ENCODE measurements at places on chromosomes 3 and 15.

DNA sequence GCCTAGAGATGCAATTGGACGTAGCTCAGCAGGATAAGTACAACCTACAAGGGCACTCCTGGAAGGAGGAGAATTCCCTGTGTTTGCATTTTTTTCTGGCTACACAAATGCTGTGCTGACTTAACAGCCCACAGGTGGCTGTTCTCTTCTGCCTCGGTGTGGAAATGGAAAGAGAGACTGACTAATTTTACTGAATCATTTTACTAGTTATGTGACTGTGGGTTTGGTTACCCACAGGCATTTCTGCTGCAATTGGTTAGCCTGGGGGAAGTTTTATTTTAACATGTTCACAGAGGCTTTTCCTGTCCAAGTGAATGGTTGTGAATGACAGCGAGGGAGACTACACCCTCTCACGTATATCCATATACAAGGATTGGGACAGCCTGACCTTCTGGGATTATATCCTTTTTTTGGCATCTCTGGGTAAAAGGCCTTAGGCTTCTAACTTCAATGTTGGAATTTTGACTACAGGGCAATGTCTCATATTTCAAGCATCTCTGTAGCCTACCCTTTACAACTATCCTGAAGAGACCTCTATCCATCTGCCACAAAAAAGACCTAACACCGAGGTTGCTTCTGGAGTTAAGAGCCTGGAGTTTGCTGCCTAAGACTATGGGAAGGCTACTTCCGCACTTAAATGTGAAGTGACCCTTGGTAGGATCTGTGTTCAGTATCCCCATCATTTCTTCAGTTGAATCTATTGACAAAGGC, 67.2 kb upstream of the TP63 start:
- ATAC-seq, result no peak

GRCh38 chr3:69091389-69092029, 6.8 kb downstream of the ARL6IP5 start:
- no peak for ATAC-seq

DNA sequence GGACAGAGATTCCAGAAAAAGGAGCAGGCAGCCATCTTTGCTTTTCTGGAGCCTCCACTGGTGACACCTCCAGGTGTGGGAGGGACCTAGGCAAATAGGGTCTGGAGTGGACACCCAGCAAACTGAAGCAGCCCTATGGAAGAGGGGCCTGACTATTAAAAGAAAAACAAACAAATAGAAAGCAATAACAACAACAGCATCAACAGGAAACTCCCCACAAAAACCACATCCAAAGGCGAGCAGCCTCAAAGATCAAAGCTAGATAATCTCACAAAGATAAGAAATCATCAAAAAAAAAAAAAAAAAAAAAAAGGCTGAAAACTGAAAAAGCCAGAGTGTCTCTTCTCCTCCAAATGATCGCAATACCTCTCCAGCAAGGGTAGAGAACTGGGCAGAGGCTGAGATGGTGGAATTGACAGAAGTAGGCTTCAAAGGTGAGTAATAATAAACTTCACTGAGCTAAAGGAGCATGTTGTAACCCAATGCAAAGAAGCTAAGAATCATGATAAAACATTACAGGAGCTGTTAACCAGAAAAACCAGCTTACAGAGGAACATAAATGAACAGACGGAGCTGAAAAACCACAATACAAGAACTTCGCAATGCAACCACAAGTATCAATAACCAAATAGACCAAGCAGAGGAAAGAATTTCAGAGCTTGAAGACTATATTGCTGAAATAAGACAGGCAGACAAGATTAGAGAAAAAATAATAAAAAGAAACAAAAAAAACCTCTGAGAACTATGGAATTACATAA, 225.4 kb downstream of the CTNNB1 start:
- ATAC-seq, result no peak

DNA sequence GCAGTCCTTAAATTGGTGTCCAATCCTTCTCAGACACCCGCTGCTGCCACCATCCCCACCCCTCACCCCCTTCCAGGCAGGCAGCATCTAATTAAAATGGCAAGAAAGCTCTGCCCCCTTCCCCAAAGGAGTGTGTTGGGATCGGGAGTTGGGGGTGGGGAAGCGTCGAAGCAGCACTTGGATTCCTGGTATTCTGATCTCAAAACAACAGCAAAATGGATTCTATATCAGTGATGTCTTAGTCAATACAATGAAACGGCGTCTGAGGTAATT, 1.4 kb downstream of the TNIK start:
- no peak for ATAC-seq

GRCh38 chr15:70869346-70869745, 15.4 kb upstream of the LARP6 start:
- ATAC-seq, result no peak

- ATAC-seq, result no peak
Measured at GRCh38 chr3:187856555-187856954, 111.3 kb upstream of the BCL6 start.

- ATAC-seq, result peak; percentile 53
Measured at GRCh38 chr3:189186101-189186500, 14.3 kb downstream of the TPRG1 start.

DNA sequence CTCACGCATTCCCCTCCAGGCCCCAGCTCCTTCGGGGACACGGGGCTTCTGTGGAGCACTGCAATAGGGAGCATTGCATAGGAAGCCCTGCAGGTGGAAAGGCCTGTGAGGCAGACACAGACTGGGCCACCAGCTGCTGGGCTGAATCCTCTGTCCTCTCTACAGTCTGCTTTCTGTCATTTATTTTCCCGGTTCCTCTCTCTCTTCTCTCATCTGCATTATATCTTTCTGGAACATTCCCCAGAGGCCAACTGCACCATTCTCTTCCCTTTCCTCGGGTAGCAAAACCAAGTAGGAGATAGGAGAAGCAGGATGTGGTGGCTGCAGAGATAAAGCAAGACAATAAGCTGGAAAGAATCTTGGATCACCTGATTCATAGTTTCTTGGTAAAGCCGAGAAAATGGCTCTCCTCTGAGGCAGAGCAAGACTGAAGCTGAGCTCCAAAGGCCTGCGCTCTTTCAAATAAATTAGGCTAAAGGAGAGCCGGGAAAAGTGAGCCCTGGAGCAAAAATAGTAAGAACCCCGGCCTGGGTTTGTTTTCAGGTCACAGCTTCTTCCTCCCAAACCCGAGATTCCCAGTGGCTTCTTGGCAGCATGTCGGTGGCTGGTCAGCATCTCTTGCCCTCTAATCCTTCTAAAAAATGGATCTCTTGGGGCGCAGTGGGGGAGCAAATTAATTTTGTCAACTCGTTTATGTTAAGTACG, 5.3 kb downstream of the TM4SF4 start:
- no peak for ATAC-seq

- ATAC-seq, result no peak
Measured at GRCh38 chr3:60912142-60912541, 339.1 kb downstream of the FHIT start.

- no peak for ATAC-seq
Measured at GRCh38 chr3:106485802-106486201, 617.0 kb upstream of the CBLB start.

DNA sequence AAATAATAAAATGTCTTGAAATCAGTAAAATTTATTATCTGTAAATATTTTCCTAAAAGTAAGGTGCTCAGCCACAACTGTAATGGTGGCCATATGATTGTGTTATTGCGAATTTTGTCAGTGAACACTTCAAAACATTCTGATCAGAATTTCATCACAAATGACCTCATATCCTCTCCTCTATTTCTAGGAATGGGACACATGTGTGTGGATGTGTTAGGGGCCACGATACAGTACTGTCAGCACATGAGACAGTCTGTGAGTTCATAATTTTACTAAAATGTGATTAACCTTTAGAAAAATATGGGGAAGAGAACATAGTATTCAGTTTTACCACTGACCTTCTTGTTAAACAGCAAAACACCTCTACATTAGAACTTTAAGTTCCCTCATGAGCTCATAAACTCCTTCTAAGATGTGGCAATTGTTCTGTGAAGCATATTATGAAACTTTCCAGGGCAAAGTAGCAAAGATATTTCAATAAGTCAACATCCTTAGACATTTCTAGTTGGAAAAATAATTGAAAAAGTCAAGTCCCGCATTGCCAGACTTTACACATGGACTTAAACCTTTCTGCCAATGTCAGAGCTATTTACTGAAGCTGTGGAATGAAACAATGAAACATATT, 158.2 kb upstream of the ABI3BP start:
- ATAC-seq, result peak; percentile 61

GRCh38 chr3:78737988-78738387, 1029.8 kb downstream of the ROBO1 start:
- ATAC-seq, result no peak

GRCh38 chr15:38153781-38154180, 98.9 kb upstream of the SPRED1 start:
- ATAC-seq, result no peak

- ATAC-seq, result no peak
Measured at GRCh38 chr3:3084890-3085289, 25.3 kb downstream of the IL5RA start.

GRCh38 chr15:95304151-95304946, 1026.2 kb upstream of the NR2F2 start:
- peak; percentile 80 for ATAC-seq

- no peak for ATAC-seq
Measured at GRCh38 chr3:67605377-67605776, 49.0 kb downstream of the SUCLG2 start.

DNA sequence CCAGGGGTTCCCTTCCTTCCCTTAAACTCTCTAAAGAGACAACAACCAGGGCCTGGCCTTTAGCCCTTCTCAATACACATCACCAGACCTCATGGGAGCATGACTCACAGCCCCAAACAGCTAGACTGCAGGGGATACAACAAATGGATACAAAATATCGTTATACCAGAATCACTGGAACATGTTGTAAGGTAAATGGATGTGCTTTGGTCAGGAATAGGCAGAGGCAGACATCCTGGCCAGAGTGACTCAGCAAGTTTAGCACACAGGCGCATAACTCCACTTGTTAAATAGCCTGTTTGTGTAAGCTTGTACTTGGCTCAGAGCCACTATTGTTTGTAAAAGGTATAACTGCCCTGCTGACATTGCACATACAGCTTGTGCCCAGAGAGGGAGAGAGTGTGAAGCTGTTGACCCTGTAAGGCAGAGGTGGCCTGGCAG, 18.3 kb downstream of the TMED3 start:
- ATAC-seq, result no peak

GRCh38 chr3:177776661-177777101, 579.4 kb upstream of the TBL1XR1 start:
- ATAC-seq, result no peak

DNA sequence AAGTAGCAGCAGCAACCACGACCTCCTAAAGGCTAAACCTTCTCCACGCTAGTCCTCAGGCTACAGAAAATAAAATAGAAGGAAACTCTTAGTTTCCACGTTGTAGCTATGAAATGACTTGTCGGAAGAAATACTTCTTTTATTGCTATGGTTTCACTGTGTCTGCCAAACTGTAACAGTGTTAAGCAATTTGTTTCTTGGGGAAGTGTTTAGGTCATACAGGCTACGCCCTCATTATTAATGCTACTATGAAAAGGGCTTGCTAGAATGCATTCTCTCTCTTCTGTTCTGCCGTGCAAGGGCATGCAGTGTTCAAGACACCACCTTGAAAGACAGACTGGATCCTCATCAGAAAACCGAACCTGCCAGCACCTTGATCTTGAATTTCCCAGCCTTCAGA, 462.7 kb downstream of the PLOD2 start:
- no peak for ATAC-seq

- no peak for ATAC-seq
Measured at GRCh38 chr3:14378415-14378814, 24.0 kb upstream of the SLC6A6 start.

- ATAC-seq, result no peak
Measured at GRCh38 chr15:55279746-55280351, 9.8 kb downstream of the RAB27A start.

DNA sequence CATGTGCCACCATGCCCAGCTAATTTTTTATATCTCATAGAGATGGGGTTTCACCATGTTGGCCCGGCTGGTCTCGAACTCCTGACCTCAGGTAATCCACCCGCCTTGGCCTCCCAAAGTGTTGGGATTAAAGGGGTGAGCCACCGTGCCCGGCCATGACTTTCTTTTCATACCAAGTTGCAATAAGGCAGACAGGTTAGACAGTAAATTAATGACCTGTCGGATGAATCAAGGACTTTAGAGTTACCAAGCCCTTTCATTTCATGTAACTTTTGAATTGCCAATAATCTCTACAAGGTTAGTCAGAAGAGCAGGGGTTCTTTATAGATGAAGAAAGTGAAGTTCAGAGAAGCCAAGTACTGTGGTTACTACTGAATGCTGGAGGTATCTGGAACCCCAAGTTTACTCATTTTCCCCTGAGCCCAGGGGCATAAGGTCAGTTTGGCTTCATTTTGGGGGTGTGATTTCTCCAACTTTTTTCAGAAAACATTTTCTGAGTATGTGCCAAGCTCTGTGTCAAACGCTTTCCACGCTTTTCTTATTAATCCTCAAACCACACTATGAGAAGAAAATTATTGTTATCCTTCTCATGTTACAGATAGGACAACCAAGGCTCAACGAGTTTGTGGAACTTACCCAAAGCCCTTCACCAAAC, 11.9 kb downstream of the PRICKLE2 start:
- ATAC-seq, result no peak

GRCh38 chr3:160980740-160981139, 124.4 kb downstream of the B3GALNT1 start:
- no peak for ATAC-seq

- no peak for ATAC-seq
Measured at GRCh38 chr15:45392584-45392855, 14.2 kb upstream of the GATM start.

GRCh38 chr3:79097964-79098660, 669.7 kb downstream of the ROBO1 start:
- no peak for ATAC-seq

GRCh38 chr15:80478075-80478474, 73.9 kb downstream of the ARNT2 start:
- no peak for ATAC-seq

DNA sequence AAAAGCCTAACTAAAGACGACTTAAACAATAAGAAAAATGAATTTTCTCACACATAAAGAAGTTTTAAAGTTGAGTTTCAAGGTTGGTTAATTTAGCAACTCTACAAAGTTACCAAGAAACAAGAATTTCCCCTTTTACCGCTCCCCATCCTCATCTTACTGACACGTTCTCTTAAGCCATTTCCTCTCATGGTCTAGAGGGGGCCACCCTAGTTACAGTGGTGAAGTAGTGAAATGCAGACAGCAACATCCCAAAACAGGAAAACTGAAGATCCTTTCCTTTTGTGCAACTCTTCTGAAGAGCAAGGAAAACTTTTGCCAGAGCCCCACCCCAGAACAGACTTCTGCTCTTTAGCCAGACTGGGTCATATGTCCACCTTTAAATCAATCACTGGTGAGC, 17.3 kb upstream of the SOX14 start:
- no peak for ATAC-seq

DNA sequence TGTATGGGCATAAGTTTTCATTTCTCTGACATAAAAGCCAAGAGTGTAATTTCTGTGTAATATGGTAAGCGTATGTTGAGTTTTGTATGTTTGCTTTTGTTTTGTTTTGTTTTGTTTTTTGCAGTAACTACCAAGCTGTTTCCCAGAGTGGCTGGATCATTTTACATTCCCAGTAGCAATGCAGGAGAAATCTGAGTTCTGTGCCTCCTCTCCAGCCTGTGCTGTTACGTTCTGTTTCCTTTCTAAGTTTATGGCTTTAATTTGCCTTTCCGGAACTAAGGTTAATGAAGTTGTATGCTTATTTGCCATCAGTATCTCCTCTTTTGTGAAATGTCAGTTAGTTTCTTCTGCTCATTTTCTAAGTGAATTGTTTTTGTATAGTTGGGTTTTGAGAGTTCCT, 307.8 kb downstream of the GABRG3 start:
- ATAC-seq, result no peak

GRCh38 chr15:73426323-73426994, 16.5 kb upstream of the REC114 start:
- ATAC-seq, result no peak
